Mesothelial cell of epicardium (in vitro differentiated cells): ENCODE measurements at places on chromosomes 3 and 15. TPM values are rescaled to one million over a fixed set of nuclear protein-coding genes. Genes with fewer than 3 reads are reported as not detected.

The ANKDD1A gene
- 3.7 to 4.1 TPM (median 4.1 TPM) in 3 replicates for total RNA-seq

GRCh38 chr3:158098834-158099424 is 7.3 kb downstream of the SHOX2 start:
- DNase-seq: no peak
- H3K27ac ChIP-seq: no peak overlapping the region
- peaks cover 100% of the 10 kb centered on the region for H3K27me3 ChIP-seq
- H3K4me1 ChIP-seq: peaks cover 18% of the 10 kb centered on the region

The GATA2 gene
- 53.2 to 60.4 TPM (median 54.3 TPM) in 3 replicates for total RNA-seq

DNA sequence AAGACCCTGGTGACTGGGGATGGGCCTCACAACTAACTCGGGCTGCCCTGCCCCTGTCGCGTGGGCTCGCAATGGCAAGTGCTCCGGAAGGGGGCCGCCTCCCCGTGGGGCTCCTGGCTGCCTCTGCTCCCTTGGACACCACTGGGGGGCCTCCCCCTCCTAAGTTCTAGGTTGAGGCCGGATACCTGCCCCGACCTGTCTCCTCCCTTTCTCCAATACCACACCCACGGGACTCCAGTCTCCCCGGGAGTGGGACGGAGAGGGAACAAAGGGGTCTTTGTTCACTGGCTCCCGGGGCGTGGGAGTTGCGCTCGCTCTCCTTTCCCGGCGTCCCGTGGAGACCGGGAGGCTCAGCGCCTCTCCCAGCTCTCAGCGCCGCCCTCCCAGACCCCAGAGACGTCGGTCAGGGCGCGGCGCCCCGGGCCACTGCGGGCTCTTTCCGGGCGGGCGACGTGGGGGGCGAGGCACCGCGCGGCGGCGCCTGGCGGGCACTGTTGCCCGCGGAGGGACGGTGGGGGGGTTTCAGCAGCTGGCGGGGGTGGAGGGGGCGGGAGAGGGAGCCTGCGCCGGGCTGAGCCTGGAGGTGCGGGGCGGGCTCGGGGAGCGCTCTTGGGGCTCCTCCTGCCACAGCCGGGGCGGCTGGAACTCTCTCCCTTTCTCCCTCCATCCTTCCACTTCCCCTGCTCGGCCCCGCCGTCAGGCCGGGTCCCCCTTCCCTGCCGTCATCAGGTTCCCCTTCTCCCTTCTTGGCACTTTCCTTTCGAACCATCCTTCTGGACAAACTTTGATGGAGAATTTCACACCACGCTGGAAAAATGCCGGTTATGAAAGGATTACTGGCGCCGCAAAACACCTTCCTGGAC is at the start of gene KCNH8:
TSS of gene KCNH8 (plus strand) at position 606 of the 863 bp plus-strand sequence. CDS start at position 816, 210 bp downstream.
- H3K4me3 ChIP-seq: peak within 1 kb of the TSS; percentile 90
- H3K4me1 ChIP-seq: peaks cover 13% of the 10 kb centered on the region
- DNase-seq: peak; percentile 26

GRCh38 chr3:64885055-64885454 is 197.3 kb upstream of the ADAMTS9 start:
- peaks cover 14% of the 10 kb centered on the region for H3K4me1 ChIP-seq
- H3K27ac ChIP-seq: no peak overlapping the region
- H3K4me3 ChIP-seq: no peak overlapping the region

DNA sequence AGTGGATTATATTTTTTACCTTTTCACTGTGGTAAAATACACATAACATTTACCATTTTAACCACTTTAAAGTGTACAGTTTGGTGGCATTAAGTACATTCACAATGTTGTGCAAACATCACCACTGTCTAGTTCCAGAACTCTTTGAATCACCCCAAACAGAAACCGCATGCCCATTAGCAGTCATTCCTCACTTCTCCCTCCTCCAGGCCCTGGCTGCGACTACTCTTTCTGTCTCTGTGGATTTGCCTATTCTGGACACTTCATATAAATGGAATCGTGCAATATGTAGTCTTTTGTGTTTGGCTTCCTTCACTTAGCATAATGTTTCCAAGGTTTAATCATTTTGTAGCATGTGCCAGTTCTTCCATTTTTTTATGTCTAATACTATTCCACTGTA is 409.8 kb downstream of the NTRK3 start:
- no peaks in the 10 kb centered on the region for H3K36me3 ChIP-seq
- peaks cover 6% of the 10 kb centered on the region for H3K27me3 ChIP-seq
- H3K4me3 ChIP-seq: no peak overlapping the region
- no peak for DNase-seq
- H3K27ac ChIP-seq: no peak overlapping the region
- no peaks in the 10 kb centered on the region for H3K4me1 ChIP-seq

- H3K4me3 ChIP-seq: no peak overlapping the region
- peaks cover 27% of the 10 kb centered on the region for H3K36me3 ChIP-seq
- H3K27ac ChIP-seq: no peak overlapping the region
- H3K27me3 ChIP-seq: no peaks in the 10 kb centered on the region
- DNase-seq: no peak
Measured at GRCh38 chr15:41367418-41367817, 34.7 kb downstream of the NUSAP1 start.

GRCh38 chr3:72288955-72289691 is 504.2 kb upstream of the PROK2 start:
- H3K27me3 ChIP-seq: peaks cover 20% of the 10 kb centered on the region
- H3K4me1 ChIP-seq: peaks cover 42% of the 10 kb centered on the region
- peak overlapping the region; percentile 54 for H3K4me3 ChIP-seq
- no peak for DNase-seq
- H3K27ac ChIP-seq: peak overlapping the region; percentile 78

The WDR72 gene
- 0.25 to 0.45 TPM (median 0.31 TPM) in 3 replicates for total RNA-seq

The BCL2A1 gene
- 0.23 to 0.71 TPM (median 0.49 TPM) in 3 replicates for total RNA-seq

DNA sequence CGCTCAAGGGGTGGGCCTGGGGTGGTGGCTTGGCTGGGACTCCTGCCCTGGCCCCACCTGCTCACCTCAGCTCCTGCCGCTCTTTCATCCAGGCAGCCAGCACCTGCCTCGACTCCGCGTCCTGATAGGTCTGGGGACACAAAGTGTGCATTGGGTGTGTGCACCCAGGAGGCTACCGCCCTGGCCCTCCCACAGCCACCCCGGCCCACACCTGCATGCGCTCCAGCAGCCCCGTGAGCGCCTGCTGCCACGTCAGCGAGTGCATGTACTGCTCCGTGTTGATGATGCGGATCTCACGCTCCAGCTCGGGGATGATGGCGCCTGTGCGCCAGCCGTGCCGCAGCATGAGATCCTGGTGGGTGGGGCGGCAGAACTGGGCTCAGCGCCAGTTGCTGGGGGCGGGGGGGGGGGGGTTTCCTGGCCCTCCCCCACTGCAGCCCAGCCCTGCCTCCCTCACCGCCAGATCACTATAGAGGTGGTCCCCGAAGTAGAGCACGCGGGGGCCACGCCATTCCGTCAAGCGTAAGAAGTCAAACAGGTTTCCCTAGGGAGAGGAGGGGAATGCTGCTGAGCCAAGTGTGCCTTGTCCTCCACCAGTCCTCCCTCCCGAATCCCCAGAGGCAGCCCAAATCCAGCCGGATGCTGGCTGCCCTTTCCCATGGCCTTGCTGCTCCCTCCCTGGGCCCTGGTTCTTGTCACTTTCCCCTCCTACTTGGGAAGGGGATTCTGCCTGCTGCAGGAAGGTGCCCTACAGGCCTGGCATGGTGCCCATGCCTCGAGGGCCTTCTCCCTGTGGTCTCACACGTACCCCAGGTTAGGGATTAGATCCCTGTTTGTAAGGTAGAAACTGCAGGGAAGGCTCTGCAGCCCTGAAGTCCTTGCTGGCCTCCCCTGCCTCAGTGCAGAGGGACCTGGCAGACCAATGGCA is 8.6 kb downstream of the NT5DC2 start:
- H3K27ac ChIP-seq: peak overlapping the region; percentile 77
- peaks cover 25% of the 10 kb centered on the region for H3K4me1 ChIP-seq
- peaks cover 10% of the 10 kb centered on the region for H3K36me3 ChIP-seq
- H3K27me3 ChIP-seq: no peaks in the 10 kb centered on the region
- no peak for DNase-seq
- no peak overlapping the region for H3K4me3 ChIP-seq

DNA sequence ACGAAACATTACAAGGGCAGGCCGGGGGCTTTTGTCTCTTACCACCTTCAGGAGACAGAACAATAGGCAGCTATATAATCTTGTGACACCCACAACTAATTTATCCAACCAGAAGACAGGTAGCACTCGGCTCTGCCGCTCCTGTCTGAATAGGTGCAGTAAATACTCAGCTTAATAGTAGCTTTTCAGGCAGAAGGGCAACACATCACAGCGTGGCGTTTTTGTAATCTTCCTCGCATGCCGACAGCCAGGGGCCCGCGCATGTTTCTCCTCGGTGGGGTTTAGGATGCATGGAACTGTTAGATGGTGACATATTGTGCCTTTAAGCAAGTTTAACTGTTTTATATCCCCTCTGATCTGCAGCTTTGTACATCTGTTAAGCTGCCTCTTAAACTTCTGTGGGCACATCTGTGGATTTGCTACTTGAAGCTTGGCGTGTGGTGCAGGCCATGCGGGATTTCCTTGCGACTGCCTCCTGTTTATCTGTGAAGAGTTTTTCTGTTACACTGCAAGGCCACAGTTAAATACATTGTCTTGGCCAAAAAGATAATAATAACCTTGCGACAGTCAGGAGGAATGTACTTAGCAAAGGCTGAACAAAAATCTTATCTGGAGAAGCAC is 123.2 kb upstream of the BNIP2 start:
- H3K27me3 ChIP-seq: peaks cover 25% of the 10 kb centered on the region
- no peaks in the 10 kb centered on the region for H3K36me3 ChIP-seq
- H3K27ac ChIP-seq: no peak overlapping the region
- peaks cover 20% of the 10 kb centered on the region for H3K4me1 ChIP-seq

The ADAMTSL3 gene
- 13.2 to 14.3 TPM (median 13.9 TPM) in 3 replicates for total RNA-seq

DNA sequence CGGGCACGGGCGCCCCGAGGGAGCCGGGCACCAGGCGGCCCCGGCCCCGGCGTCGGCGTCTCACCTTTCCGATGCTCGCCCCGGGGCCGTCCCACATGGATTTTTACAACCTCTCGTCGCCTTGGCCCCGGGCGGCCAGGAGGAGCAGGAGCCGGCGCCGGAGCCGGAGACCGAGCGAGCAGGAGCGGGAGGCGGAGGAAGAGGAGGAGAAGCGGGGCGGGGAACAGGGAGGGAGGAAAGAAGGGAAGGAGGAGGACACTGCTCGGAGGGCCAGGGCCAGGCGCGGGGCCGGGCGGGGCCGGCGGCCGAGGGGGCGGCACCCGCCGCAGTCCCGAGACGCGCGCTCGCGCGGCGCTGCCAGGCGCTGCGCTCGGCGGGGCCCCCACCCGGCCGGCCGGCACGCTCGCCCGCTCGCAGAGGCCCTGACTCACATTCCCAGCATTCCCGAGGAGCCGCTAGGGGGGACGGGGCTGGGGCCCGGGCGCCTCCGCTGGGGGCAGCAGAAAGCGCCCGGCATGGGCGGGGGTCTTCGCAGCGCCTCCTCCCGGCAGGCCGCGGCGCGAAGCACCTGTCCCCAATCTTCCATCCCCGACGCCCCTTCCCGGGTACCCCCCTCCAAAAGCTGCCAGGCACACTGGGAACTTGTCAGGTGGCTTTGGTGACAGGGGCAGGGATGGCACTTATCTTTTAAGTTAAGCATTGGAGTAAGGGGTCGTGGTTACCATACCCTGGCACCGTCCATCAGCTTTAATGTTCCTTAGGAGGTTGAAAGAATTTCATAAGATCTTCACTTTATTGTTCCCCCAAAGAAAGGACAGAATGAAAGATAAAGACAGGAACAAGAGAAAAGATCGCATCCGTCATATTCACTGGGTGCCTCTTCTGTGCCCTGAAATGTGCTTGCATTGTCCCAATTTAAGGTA is at the start of gene ERC2:
TSS of gene ERC2 (minus strand) at position 284 of the 923 bp plus-strand sequence.
- H3K4me1 ChIP-seq: peaks cover 8% of the 10 kb centered on the region
- peak within 1 kb of the TSS; percentile 97 for H3K4me3 ChIP-seq
- peak; percentile 56 for DNase-seq
- H3K36me3 ChIP-seq: no peaks in the 10 kb centered on the region
- peak within 1 kb of the TSS; percentile 92 for H3K27ac ChIP-seq
